ENCODE measurements at places on chromosomes 11 and 22.

DNA sequence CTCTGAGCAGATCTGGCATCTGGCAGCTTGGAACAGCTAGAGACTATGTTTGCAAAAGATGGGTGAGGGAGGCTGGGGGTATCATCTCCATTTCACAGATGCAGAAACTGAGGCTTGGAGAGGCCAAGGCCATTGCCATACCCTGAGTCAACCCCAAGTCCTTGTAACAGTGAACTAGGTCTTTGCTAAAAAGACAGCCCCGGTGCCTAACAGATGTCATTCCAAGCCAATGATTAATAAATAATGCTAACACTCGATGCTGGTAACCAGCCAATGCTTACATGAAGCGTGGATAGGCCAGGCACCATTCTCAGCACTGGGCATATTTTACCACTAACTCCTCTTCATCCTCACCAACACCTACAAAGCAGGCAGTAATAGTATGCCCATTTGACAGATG, 164.0 kb downstream of the MN1 start:
- no peak overlapping the region for H3K27ac ChIP-seq
- no peaks in the 10 kb centered on the region for H3K36me3 ChIP-seq
- peaks cover 5% of the 10 kb centered on the region for H3K27me3 ChIP-seq
- no peak overlapping the region for H3K4me3 ChIP-seq
- DNase-seq = no peak

DNA sequence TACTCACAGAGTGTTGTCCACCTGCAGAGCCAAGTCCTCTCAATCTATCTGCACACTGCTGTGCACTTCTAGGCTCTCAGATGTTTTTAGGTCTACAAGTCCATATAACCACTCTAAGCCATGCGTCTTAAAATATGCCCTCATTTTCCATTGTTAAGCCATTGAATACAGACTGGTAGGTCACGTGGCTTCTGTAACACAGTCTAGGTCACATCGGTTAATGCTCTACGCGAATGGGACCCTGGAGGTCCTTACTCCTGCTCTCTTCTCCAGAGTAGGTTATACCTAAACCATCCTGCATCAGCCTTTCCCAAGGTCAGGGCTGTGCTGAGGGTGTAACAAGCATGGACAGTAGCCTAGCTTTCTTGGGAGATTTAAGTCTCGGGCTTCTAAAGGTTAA, 819 bp downstream of the JAML start:
- H3K27ac ChIP-seq = no peak overlapping the region
- H3K36me3 ChIP-seq = no peaks in the 10 kb centered on the region
- peaks cover 11% of the 10 kb centered on the region for H3K4me1 ChIP-seq

DNA sequence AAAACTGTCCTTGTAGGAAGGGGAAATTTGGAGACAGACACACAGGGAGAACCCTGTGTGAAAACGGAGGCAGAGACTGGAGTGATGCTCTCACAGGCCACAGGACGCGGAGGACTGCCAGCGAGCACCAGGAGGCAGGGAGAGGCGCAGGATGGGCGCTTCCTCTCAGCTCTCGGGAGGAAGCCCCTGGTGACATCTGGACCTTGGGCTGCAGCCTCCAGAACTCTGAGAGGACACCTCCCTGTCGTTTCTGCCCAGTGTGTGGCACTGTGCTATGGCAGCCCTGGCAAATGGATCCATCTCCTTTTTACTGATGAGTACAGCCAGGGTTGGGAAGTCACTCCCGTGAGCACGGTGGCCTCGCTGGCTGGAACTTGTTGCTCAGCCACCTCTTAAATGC, 73.9 kb downstream of the LRRC32 start:
- no peaks in the 10 kb centered on the region for H3K4me1 ChIP-seq
- DNase-seq = no peak
- H3K36me3 ChIP-seq = no peaks in the 10 kb centered on the region
- H3K27me3 ChIP-seq = no peaks in the 10 kb centered on the region

DNA sequence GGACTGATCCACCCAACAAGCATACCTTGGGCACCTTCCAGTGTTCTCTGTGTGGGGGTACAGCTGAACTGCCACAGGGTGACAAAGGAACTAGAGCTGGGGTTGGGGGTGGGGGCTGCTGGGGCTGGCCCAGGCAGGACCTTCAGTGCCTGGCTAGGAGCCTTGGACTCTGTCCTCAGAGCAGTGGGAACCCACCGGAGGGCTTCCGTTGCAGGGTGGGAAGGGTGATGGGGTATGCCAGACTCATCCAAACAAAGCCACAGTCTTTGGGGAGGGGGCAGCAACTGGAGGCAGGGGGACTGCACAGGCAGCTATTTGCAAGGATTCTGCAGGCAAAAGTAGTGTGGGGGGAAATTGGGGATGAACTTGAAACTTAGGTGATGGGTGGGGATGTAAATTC, 35.7 kb upstream of the CLDN5 start:
- H3K4me1 ChIP-seq = peaks cover 3% of the 10 kb centered on the region
- no peaks in the 10 kb centered on the region for H3K27me3 ChIP-seq
- DNase-seq = no peak

DNA sequence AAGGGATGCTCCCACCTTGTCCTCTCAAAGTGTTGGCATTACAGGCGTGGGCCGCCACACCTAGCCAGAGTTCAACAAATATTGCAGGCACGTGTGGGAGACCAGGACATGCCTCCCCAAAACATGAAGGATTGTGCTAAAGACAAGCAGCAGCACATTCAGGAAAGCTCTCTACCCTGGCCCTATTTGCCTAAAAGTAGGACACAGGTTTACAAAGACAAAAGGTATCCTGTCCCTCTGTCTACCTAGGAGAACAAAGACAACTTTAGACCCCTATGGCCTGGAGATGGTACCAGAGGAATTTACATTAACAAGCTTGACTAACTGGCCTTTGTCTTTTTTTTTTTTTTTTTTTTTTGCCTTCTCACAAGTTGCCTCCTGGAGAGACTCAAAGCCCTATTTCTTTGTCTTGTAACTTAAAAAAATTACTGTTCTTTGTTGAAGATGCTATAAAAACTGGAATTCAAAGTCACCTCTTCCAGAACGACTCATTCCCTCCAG, 859 bp upstream of the ACCS start:
- no peak overlapping the region for H3K27ac ChIP-seq
- H3K36me3 ChIP-seq = no peaks in the 10 kb centered on the region
- peaks cover 6% of the 10 kb centered on the region for H3K27me3 ChIP-seq
- H3K4me1 ChIP-seq = peaks cover 10% of the 10 kb centered on the region
- no peak for DNase-seq

DNA sequence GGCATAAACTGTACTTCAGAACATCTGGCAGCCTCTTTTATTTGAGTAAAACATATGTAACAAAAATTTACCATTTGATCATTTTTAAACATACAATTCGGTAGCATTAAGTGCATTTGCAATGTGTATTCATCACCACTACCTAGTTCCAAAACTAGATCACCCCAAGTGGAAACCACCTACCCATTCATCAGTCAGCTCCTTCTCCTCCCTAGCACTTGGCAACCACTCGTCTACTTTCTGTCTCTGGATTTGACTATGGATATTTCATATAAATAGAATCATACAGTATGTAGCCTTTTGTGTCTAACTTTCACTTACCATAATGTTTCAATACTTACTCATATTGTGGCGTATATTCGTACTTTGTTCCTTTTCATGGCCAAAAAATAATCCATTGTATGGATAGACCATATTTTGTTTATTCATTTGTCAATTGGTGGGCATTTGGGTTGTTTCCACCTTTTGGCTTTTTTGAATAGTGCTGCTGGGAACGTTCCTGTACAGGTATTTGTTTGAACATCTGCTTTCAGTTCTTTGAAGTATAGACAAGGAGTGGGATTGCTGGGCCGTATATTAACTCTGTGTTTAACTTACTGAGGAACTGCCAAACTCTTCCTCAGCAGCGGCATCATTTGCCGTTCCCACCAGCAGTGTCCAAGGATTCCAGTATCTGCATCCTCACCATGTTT, 27.2 kb upstream of the ADORA2A start:
- H3K4me1 ChIP-seq = peaks cover 47% of the 10 kb centered on the region
- H3K27me3 ChIP-seq = no peaks in the 10 kb centered on the region
- no peaks in the 10 kb centered on the region for H3K36me3 ChIP-seq
- H3K4me3 ChIP-seq = no peak overlapping the region

GRCh38 chr22:27730641-27731433, 70.7 kb downstream of the MN1 start:
- H3K4me3 ChIP-seq = no peak overlapping the region
- no peaks in the 10 kb centered on the region for H3K27me3 ChIP-seq
- no peaks in the 10 kb centered on the region for H3K36me3 ChIP-seq

GRCh38 chr22:46062232-46062615, 85.3 kb upstream of the WNT7B start:
- H3K27me3 ChIP-seq = no peaks in the 10 kb centered on the region
- H3K36me3 ChIP-seq = no peaks in the 10 kb centered on the region
- no peak overlapping the region for H3K27ac ChIP-seq
- H3K4me3 ChIP-seq = no peak overlapping the region
- no peak for DNase-seq
- H3K4me1 ChIP-seq = peaks cover 37% of the 10 kb centered on the region

GRCh38 chr22:38423512-38424503, 31.2 kb downstream of the KCNJ4 start:
- H3K4me1 ChIP-seq = no peaks in the 10 kb centered on the region
- H3K27ac ChIP-seq = no peak overlapping the region
- no peak for DNase-seq
- H3K27me3 ChIP-seq = no peaks in the 10 kb centered on the region
- H3K4me3 ChIP-seq = no peak overlapping the region

- H3K4me1 ChIP-seq = no peaks in the 10 kb centered on the region
- no peak for DNase-seq
- no peaks in the 10 kb centered on the region for H3K27me3 ChIP-seq
- H3K36me3 ChIP-seq = no peaks in the 10 kb centered on the region
Measured at GRCh38 chr11:47433157-47433556, 6.9 kb upstream of the PSMC3 start.

GRCh38 chr11:8811571-8811970, 99.4 kb upstream of the AKIP1 start:
- DNase-seq = no peak
- H3K27ac ChIP-seq = no peak overlapping the region
- no peaks in the 10 kb centered on the region for H3K27me3 ChIP-seq
- peaks cover 15% of the 10 kb centered on the region for H3K4me1 ChIP-seq
- no peak overlapping the region for H3K4me3 ChIP-seq
- H3K36me3 ChIP-seq = no peaks in the 10 kb centered on the region
